ELF-1 (cell line): ENCODE measurements at places on chromosomes 7 and 10.

DNA sequence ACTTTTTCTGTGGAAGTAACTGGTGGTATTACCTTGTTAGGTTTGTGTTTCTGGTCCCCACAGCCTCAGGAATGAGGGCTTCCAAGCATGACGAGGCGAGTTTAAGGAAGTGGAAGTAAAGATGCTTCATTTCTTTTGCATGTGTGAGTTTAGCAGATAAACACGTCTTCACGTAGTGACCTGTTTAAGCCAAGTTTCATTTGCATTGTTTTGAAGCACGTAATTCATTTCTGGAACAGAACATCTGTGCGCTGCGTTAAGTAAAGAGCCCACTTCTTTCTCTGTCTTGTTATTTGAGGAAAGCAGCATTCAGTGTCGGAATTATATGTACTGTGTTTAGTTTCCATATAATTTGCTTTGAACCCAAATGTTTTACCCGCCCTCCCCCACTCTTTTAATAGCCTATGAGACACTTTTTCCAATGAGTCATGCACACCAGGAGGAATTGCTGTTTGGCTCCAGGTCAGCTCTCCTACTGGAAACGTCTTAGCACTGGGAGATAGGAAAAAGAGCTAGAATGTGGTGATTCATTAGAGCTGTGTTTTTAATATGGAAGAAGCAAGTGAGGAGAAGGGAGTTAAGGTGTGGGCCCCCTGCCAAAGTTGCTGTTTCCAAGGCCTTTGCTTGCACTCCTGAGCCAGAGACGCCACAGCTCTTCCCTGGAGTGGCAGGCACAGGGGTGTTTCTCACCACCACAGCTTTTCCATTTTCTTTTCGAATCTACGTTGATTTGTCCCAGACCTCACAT is 36.7 kb downstream of the BTBD16 start:
- peak; percentile 30 for DNase-seq

DNA sequence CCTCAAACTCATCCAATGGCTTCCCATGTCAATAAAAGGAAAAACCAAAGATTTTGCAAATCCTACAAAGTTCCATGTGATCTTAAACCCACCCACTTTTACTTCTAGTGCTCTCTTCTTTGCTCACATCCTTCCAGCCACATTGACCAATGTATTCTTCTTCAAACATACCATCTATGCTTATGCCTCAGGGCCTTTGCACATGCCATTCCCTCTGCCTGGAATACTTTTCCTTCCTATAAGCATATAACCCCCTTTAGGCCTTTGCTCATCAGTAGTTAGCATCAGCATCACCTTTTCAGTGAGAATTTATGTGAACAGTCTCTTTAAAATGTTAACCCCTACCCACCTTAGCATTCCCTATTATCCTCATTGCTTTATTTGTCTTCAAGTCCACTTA is 11.0 kb upstream of the PCLO start:
- no peak for DNase-seq

GRCh38 chr10:16049782-16050181 is 189.5 kb upstream of the MINDY3 start:
- DNase-seq: no peak

DNA sequence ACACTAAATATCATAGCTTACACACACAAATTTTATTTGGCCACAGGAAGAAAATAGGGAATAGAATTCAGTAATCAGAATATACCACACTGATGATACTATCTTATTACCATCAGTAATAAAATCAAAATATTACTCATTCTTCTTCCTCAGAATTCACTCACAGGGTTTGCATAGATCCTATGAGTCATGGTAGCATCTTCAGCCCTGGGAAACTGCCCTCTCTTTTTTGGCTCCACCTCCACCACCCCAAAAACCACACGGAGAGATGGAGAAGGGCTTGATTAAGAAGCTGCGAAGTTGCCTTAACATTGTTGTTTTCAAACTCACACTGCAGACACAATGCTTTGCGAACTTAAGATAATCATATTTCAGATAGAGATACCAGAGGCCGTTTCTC is 154.1 kb upstream of the AHR start:
- no peak for DNase-seq

DNA sequence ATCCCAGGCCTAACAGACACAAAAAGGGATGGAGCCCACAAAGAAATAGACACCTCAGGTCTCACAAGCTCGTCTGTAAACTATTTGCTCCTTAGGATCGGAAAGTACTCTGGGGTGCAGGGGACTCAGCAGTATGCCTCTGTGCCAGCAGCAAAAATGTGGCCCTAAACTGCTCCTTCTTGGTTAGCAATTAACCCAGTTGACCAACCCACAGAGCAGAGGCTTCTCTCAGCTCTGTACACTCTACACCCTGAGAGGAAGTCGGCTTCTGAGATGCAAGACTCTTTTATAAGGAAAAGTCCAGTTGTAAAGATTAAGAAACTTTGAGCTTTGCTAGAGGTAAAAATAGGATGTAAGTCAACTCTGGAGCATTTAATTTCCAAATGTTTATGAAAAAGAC is 156.3 kb upstream of the PRSS58 start:
- DNase-seq: no peak

- DNase-seq: no peak
Measured at GRCh38 chr10:110829721-110830410, 41.9 kb upstream of the PDCD4 start.

GRCh38 chr10:31759124-31759798 is 169.4 kb downstream of the ARHGAP12 start:
- DNase-seq: peak; percentile 72

DNA sequence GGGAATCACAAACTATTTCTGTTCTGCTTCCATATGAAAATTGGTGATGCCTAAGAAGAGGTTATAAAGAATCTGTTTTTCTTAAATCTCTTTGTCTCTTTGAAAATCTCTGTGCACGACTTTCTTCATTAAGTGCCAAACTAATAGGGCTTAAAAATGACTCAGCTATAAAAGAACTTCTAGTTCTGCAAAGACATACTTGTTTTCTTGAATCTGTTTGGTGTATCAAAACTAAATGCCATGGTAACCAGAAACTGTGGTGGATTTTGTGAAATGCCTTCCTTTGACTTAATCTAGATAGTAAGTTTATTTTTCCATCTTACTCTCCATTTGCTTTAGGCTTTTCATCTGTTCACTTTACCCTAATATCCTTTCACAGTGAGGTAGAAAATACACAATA is 417.8 kb downstream of the PARD3 start:
- DNase-seq: no peak

DNA sequence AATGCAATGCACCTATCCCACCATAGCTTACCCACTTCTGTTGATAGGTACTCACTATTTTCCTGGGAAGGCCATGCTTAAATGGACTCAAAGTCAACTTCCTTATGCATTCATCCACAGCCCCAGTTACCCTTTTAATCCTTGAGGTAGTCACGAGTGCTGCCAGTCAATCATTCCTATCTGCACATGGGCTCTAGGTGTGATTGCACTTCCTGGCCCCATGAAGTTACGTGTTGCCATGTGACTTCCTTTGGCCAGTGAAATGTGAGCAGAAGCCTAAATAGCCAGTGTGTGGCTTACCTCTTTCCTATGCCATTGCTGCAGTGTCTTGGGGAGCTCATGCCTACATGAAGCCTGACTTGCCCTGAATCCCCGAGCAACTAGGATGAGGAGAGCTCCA is 23.5 kb upstream of the EIF5AL1 start:
- DNase-seq: no peak
